ENCODE measurements at places on chromosomes 1 and 21. TPM values are rescaled to one million over a fixed set of nuclear protein-coding genes. Genes with fewer than 3 reads are reported as not detected.
A peak's percentile ranks its signal among the peaks of the same experiment; 100 is the strongest.

- DNase-seq = no peak
Measured at GRCh38 chr1:46472498-46473181, 17.0 kb upstream of the DMBX1 start.

GRCh38 chr1:247295746-247296145 is 35.9 kb downstream of the ZNF496 start:
- no peak for DNase-seq

- no peak for DNase-seq
Measured at GRCh38 chr1:162026881-162027280, 3.2 kb upstream of the OLFML2B start.

- no peak for DNase-seq
Measured at GRCh38 chr21:33300701-33301631, 23.8 kb upstream of the IFNAR1 start.

DNA sequence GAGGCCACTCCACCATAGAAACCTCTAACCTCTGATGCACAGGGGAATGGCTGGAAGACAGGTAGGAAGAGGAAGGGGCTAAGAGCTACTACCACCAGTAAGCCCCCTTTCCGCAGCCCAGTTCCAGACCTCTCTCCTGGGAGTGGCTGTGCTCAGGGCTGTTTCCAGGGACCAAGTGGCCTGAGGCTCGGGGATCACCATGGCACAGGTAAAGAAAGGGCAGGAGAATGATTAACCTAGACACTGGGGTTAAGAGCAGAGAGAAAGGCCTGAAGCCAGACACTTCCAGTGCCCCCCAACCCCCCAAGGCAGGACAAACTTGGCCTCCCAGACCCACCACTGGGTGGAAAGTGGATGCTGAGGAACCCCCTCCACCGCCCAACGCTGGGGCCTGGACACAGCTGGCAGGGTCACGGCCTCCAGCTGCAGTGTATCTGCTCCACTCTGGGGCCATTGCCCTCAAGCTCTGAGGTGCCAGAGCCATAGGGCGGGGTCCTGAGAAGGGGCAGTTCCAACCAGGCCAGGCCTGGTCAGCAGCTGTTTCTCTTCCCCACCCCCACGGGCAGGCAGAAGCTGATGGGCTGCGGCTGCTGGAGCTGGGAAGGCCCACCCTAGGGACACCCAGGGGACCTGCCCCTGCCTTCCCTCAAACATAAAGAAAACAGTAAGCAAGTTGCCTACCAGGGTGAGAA is 2.6 kb downstream of the TAGLN2 start:
- peak; percentile 83 for DNase-seq

GRCh38 chr1:207908107-207908734 is 2.7 kb downstream of the CD34 start:
- no peak for DNase-seq

DNA sequence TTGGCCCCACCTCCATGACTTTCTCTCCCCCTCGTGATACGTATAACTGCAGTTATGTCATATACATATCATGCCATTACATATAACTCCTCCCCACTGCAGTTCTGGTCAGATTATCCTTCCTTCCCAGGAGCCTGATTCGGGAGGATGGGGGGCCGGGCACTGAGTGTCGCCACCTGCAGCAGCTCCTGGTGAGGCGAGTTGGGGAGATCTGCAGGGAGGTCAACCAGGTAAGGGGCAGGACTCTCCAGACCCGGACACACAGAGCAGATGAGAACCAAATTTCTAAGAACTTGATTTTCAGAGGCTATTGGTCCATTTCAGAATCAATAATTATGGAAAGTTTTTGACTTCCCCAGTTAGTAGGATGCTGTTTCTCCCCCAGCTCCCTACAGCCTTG is 19.5 kb downstream of the HYI start:
- no peak for DNase-seq

DNA sequence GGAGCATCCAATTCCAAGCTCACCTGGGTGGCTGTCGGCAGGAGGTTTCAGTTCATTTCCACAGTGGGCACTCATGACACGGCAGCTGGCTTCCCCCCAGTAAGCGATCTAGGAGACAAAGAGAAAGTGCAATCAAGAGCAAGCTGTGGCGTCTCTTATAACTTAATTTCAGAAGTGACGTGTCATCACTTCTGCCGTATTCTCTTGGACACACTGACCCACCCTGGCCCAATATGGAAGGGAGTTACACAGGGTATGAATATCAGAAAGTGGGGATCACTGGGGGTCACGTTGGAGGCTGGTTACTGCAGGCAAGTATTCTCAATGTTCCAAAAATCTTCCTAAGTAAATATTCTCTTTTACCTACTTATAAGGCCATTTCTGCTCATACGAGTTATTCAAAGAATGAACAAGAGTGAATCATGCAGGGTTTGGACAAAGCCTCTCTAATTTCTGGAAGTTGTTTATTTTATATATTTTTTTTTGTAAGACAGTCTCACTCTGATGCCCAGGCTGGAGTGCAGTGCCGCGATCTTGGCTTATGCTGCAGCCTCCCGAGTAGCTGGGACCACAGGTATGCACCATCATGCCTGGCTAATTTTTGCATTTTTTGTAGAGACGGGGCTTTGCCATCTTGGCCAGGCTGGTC is 46.5 kb upstream of the GREM2 start:
- peak; percentile 13 for DNase-seq

DNA sequence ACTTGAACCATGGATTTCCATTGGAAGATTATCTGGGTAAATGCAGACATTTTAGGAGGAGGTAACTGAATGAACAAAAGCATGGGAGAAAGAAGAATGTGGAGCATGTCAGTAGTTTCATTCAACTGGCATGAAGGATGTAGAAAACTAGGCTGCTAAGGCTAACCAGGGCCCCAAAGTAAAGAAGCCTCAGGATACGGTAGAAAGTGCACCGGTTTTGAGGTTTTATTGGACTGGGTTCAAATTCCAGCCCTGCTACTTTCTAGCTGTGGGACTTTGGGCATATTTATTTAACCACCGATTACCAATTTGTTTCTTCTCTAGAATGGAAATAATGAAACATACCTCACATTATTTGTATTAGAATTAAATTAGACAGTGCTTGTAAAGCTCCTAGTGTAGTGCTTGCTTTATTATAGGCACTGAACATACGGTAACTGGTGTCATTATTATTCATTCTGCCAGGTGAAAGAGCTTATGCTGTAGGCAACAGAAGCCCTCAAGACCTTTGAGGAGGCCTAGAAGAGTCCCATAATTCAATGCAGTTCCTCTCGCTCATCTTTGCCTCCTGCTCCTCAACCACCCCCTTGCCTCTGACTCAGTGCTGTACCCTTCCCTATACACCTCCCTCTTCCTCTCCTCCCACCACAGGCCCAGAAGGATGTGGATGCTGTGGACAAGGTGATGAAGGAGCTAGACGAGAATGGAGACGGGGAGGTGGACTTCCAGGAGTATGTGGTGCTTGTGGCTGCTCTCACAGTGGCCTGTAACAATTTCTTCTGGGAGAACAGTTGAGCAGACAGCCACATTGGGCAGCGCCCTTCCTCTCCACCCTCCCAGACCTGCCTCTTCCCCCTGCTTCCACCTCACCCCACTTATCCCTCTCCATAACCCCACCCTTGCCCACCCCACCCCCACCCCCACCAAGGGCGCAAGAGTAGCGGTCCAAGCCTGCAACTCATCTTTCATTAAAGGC is 2.5 kb upstream of the CHTOP start:
- DNase-seq = no peak

- no peak for DNase-seq
Measured at GRCh38 chr1:154158307-154159125, 3.6 kb upstream of the NUP210L start.

DNA sequence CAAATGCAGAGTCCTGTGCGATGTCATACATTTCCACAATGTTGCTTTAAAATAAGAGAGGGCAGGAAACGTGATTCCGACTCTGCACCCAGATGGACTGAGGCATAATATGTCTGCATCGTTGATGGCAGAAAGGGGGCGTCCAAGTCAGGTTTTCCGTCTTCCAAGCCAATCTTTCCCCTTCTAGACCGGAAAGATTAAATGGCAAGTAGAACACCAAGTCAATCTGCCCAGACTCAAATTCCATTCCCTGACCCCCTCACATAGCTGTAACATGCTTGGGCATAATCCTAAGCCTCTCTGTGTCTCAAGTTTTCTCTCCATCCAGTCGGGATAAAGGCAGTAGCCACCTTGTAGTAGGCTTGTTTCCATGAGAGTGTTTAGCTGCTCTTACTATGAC is 14.4 kb downstream of the PCP4 start:
- no peak for DNase-seq

DNA sequence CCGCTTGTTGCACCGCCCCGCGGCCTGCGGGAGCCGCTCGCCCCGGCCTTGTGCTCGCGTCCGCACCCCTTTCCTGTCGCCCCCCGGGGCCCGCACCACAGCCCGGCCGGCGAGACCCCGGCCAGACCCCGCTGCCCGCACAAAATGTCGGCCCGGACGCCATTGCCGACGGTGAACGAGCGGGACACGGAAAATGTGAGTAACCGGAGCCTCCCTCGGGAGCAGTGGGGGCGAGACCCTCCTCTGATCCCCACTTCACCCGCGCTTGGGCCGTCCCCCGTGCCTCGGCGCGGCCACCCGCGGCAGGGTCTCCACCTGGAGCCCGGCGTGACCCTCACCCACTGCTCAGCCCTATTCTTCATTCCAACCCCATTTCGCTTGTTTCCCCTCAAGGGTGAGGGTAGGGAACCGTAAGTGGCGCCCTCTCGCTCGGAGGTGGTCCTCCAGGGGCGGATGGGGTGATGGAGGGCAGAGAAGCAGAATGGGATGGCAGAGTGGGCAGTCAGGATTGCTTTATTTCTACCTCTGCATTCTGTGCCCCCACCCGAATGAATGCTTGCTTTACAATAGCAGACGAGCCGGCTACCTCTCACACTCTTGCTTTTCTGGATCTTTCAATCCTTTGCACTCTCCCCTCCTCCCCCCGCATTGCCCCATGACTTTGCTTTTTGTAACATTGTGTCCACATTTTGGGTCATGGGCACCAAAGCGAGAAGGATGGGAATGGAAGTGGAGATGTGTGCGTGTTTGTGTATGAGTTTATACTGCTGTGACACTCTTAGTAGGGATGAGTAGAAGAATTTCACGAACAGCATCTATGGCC is 954 bp downstream of the MARK1 start:
- no peak for DNase-seq

DNA sequence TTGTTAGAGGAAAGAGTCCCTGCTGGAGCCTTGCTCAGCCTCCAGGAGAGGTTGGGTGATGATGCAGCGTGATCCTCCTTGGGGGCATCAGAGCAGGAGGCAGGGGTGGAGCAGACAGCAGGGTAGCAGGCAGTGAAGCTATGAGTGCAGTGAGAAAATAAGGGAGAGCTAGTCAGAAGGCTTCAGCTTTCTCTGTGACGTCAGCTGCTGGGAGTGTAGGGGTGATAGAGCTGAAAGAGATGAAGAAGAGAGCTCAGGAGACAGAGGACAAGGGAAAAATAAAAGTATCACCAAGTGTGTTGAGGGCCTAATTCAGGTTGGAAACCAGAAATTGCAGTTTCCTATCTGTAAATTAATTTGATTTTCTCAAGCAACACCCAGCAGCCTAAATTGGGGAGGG is 2.2 kb upstream of the ADAM30 start:
- no peak for DNase-seq

- DNase-seq = peak; percentile 60
Measured at GRCh38 chr21:32819694-32820093, 48.1 kb upstream of the PAXBP1 start.

GRCh38 chr1:43786960-43787359 is 79.6 kb downstream of the ST3GAL3 start:
- DNase-seq = peak; percentile 57

GRCh38 chr1:232486006-232486405 is 143.9 kb downstream of the SIPA1L2 start:
- peak; percentile 38 for DNase-seq

GRCh38 chr1:228039006-228039903 is 32.5 kb downstream of the WNT3A start:
- no peak for DNase-seq

DNA sequence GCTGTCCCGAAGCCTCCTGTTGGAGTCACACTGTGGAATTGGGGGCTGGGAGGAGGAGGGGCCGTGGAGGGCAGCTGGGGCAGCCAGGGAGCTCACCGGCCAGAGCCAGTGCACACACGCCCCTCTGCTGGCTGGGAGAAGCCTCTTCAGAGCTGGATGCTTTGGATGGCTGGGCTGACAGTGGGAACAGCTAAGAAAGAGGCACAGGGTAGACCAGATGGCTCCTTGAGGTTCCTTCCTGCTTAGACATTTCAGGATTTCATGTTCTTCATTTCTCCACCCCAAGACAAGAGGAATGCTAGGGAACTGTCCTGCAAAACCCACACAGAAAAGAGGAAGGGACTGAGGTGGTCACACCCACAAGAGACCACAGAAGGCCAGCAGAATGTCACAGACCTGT is 254.8 kb upstream of the VAMP3 start:
- peak; percentile 42 for DNase-seq

Gene CACYBP
- 179 TPM for total RNA-seq

Gene CFAP45
- 1.2 TPM for total RNA-seq

Gene HES5
- not detected for total RNA-seq

Gene ERG
- total RNA-seq = not detected

Gene PRKAA2
- total RNA-seq = 0.92 TPM

Gene CYP4A11
- not detected for total RNA-seq

Gene IVL
- total RNA-seq = not detected

Gene ZNF593OS
- total RNA-seq = not detected

Gene NBPF19
- total RNA-seq = 11.1 TPM

Gene ETV3L
- total RNA-seq = not detected

Gene FCGR3A
- not detected for total RNA-seq

Gene RGSL1
- not detected for total RNA-seq

Gene DAB1
- not detected for total RNA-seq

Measured in LHCN-M2 (cell line).